ENCODE measurements at places on chromosomes 13 and 19.
A peak's percentile ranks its signal among the peaks of the same experiment; 100 is the strongest.

GRCh38 chr19:46580247-46580646 lies 20.9 kb upstream of the CALM3 start:
- DNase-seq: no peak

GRCh38 chr13:27542220-27542619 lies 78.1 kb downstream of the LNX2 start:
- no peak for DNase-seq

- no peak for DNase-seq
Measured at GRCh38 chr19:57778336-57778735, 8.9 kb downstream of the ZNF586 start.

GRCh38 chr19:4580961-4581665 lies 21.6 kb upstream of the SEMA6B start:
- DNase-seq: no peak

DNA sequence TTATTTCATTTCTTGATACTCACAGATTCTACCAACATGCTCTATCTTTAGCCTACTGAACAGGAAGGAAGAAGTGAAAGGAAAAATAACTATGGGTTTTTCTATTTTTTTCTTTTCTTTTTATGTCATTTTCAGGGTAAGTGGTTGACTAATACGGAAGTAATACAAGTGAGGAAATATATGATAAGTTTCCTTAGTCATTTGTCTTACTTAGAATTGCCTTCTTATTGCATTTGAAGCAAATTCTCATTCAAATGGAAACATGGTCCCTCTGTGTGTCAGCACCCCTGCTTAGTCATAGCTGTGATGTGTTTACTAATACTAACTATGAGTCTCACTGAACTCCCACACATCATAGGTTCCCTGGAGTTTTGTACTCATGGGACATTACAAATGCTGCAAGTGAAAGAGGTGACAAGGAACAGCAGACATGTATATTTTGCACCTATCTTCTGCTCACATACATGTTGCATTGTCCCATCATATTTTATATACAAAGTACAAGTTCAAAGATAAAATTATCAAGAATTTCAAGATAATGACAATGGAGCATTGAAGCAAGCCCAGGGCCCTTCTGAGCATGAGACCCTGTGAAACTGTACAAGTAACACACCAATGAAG lies 60.1 kb downstream of the DCT start:
- no peak for DNase-seq

DNA sequence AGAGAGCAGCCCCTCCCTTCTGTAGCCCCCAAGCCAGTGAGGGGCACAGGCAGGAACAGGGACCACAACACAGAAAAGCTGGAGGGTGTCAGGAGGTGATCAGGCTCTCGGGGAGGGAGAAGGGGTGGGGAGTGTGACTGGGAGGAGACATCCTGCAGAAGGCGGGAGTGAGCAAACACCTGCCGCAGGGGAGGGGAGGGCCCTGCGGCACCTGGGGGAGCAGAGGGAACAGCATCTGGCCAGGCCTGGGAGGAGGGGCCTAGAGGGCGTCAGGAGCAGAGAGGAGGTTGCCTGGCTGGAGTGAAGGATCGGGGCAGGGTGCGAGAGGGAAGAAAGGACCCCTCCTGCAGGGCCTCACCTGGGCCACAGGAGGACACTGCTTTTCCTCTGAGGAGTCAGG lies 4.2 kb downstream of the KLK3 start:
- DNase-seq: no peak

- DNase-seq: no peak
Measured at GRCh38 chr19:17751103-17751911, at the start of gene FCHO1. Gene FCHO1 (plus strand): TSS chr19:17751477. CDS start chr19:17755165, 3,688 bp downstream.

GRCh38 chr13:33182729-33183128 lies 102.8 kb downstream of the STARD13 start:
- no peak for DNase-seq

GRCh38 chr13:23509781-23510543 lies 60.2 kb upstream of the TNFRSF19 start:
- peak; percentile 54 for DNase-seq

DNA sequence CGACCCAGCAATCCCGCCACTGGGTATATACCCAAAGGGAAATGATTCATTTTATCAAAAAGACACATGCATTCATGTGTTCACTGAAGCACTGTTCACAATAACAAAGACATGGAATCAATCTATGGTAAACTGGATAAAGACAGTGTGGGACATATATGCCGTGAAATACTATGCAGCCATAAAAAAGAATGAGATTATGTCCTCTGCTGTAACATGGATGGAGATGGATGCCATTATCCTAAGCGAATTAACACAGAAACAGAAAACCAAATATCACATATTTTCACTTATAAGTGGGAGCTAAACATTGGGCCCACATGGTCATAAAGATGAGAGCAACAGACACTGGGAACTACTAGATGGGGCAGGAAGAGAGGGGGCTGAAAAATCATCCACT lies 345.0 kb downstream of the UQCRFS1 start:
- no peak for DNase-seq

GRCh38 chr19:14561847-14562351 lies 10.0 kb downstream of the NDUFB7 start:
- DNase-seq: peak; percentile 59

- no peak for DNase-seq
Measured at GRCh38 chr13:94345374-94346195, 133.9 kb downstream of the DCT start.

DNA sequence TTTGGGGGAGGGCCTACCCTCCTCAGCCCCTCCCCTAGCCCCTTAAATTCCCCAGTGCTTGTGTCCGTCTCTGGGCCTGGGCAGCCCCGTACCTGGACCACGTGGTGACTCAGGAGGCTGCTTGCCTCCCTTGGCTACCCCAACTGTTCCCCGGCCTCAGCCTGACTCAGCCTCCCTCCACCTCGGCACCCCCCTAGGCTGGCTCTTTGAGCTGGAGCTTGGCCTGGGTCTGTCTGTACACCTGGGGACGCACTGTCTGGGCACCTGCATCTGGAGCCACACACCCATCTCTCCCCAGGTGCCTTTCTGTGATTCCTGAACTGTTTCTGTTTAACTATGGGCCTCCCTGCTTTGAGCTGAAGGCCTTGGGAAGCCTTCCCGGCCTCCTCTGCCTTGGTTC lies 1.8 kb upstream of the KLK14 start:
- no peak for DNase-seq

GRCh38 chr13:57045826-57046546 lies 94.7 kb upstream of the PRR20A start:
- DNase-seq: no peak

GRCh38 chr13:94061301-94061700 lies 418.2 kb downstream of the DCT start:
- DNase-seq: no peak

- DNase-seq: no peak
Measured at GRCh38 chr19:38617283-38617763, 430 bp downstream of the MAP4K1 start.

- no peak for DNase-seq
Measured at GRCh38 chr13:40197936-40198595, 468.4 kb downstream of the FOXO1 start.

GRCh38 chr13:75641026-75641425 lies 4.9 kb downstream of the LMO7 start:
- DNase-seq: no peak

DNA sequence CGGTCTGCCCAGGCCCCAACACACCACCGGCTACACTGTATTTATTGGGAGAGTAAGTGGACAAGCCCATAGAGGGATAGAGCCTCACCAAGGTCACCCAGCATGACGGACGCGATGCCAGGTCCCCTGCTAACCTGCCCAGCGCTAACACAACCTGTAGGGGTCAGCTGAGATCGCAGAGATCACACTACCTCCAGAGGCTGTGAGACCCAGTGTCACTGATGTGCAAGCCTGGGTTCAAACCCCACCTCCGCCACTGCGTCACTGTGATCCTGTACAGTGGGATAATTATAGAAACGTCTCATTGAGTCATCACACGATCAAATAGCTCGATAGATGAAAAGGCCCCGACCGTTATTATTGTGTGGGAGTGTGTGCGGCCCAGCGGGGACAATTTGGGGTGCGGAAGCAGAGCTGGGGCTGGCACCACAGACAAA lies 10.6 kb upstream of the TLE2 start:
- no peak for DNase-seq

DNA sequence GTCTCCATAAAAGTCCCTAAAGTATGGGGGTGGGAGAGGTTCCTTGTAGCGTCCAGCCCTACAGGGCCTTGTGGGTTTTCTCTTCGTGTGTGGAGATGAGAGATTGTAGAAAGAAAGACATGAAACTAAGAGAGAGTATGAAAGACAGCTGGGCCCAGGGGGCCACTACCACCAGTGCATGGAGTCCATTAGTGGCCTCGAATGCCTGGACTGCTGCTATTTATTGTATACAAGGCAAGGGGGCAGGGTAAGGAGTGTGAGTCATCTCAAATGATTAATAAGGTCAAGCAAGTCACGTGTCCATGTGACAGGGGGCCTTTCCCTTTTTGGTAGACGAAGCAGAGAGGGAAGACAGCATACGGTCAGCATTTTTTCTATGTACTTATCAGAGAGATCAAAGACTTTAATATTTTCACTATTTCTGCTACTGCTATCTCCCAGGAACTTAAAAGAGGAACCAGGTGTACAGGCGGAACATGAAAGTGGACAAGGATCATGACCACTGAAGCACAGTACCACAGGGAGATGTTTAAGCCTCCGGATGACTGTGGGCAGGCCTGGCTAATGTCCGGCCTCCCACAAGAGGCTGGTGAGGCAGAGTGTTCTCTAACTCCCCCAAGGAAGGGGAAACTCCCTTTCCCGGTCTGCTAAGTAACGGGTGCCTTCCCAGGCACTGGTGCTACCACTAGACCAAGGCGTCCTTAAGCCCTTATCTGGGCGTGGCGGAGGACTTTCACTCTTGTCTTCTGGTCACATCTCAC lies 25.5 kb downstream of the FGF21 start:
- DNase-seq: no peak

DNA sequence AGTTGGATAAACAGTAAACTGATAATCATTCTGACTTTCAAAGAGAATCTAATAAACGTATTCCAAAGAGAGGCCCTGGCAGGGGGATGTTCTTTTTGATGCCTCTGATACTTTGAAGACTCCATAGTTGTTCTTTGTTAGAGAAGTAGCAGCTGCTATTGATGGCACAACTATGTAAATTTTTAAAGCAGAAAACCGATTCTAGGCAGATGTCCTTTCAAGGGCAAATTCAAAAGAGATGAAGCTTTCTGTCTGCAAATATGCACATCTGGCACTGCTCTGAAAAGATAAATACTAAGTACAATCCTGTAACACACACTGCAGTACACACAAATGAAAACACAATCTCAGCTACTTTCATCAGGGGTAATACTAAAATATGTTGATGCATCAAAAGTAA lies 250.1 kb downstream of the VWA8 start:
- DNase-seq: no peak

DNA sequence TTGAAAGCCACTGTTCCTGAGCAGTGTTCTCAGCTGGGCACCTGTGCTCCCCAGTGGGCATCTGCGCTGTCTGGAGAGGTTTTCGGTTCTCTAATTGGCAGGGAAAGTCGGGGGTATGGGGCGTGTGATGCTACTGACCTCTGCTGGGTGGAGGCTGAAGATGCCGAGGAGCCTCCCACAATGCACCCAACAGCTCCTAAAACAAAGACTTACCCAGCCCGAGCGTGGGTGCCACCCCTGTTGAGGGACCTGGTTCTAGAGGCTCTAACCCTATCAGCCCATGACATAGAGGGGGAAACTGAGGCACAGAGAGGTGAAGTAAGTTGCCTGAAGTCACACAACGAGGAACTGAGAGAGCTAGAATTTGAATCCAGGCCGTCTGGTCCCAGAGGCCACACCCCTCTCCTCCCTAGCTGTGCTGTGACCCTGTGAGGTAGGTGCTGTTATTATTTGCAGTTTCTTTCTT lies 2.3 kb downstream of the SPACA4 start:
- DNase-seq: peak; percentile 69
